WTC11 (cell line): ENCODE measurements at places on chromosomes 7 and 10.

DNA sequence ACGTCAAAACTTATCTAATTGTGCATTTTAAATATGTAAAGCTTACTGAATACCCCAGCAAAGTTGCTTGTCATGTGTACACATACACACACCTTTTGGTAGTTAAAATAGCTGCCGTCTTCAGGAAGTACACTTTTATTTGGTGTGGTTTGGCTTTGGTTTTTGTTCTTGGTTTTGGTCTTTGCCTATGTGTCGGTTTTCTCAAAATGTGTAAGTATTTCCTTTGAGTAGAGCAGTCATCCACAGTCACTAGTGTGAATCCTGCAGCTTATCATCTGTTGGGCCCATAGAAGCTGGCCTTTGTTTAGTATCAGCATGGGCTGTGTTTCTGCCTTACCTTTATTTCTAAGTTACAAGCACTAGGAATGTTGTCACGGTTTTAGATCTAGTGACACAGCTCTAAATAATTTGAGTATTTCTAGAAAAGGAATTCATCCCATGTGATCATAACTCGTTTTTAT is 35.3 kb downstream of the NET1 start:
- no peak overlapping the region for H3K27ac ChIP-seq
- no peaks in the 10 kb centered on the region for H3K27me3 ChIP-seq
- no peak for DNase-seq
- H3K36me3 ChIP-seq, result peaks cover 12% of the 10 kb centered on the region

DNA sequence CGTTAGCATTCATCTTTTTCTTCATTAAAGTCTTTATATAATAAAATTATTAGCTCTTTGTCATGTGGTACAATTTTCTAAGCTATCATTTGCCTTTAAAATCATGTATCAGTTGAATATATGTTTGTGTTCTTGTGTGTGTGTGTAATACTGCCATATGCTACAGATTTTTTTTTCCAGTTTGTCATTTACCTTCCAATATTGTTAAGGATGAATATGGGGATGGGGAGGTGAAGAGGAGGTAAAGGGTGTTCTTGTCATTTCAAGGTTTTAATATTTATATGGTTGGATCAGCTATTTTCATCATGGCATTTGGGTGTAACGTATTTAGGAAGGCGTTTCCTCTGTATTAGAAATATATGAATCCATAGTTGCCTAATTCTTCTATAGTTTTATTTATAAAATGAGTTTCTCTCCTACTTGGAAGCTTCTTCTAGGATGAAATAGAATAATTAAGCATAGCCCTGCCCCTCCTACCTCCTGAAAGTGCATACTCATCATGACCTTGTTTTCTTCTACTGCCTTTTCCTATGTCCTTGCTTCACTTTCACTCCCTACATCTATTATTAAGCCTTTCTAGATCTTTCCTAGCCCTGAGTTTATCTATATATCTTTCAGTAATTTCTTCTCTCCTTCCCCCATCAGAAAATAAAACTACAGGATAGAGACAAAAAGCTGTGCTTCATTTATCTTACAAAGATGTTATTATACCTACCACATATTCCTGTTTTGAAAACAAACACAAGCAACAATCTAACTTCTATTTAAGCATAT is 25.1 kb downstream of the RAB18 start:
- H3K4me3 ChIP-seq, result no peak overlapping the region
- H3K27me3 ChIP-seq, result no peaks in the 10 kb centered on the region
- DNase-seq, result no peak
- peaks cover 32% of the 10 kb centered on the region for H3K4me1 ChIP-seq
- H3K36me3 ChIP-seq, result peaks cover 7% of the 10 kb centered on the region
- 0 out of 2 replicates have a peak overlapping the region, but pooled peaks have one; percentile 21 for H3K27ac ChIP-seq

GRCh38 chr7:79512261-79512660 is 58.8 kb upstream of the MAGI2 start:
- no peaks in the 10 kb centered on the region for H3K27me3 ChIP-seq
- no peak overlapping the region for H3K27ac ChIP-seq
- DNase-seq, result no peak
- H3K36me3 ChIP-seq, result no peaks in the 10 kb centered on the region
- peaks cover 12% of the 10 kb centered on the region for H3K4me1 ChIP-seq

DNA sequence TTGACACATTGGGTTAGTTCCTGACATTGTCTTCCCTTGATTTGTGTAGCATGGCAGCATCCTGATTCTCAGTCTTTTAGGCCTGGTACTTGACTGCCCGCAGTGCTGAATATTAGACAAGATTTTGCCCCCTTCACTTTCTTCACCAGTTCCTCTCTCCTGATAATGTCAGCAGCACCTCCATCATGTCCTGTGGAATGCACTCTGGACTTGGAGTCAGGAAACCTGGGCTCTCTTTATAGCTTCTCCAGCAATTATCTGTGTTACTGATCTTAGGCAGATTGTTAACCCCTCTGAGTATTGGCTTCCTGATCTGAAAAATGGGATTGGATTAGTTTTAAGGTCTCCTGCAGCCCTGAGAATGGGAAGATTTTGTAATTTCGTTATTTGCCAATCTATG is 19.0 kb downstream of the HBP1 start:
- no peaks in the 10 kb centered on the region for H3K27me3 ChIP-seq
- peaks cover 50% of the 10 kb centered on the region for H3K36me3 ChIP-seq
- H3K4me3 ChIP-seq, result no peak overlapping the region
- no peak for DNase-seq

- H3K4me1 ChIP-seq, result 0 out of 2 replicates have a peak, but pooled peaks cover 6% of the 10 kb centered on the region
- H3K36me3 ChIP-seq, result no peaks in the 10 kb centered on the region
- H3K4me3 ChIP-seq, result no peak overlapping the region
- H3K27ac ChIP-seq, result no peak overlapping the region
- peaks cover 4% of the 10 kb centered on the region for H3K27me3 ChIP-seq
These were observed 58.6 kb upstream of the COL13A1 start for GRCh38 chr10:69742928-69743602.

GRCh38 chr7:15692501-15693020 is 6.1 kb upstream of the MEOX2 start:
- peaks cover 22% of the 10 kb centered on the region for H3K4me1 ChIP-seq
- no peak overlapping the region for H3K27ac ChIP-seq
- no peaks in the 10 kb centered on the region for H3K36me3 ChIP-seq
- H3K4me3 ChIP-seq, result no peak overlapping the region

DNA sequence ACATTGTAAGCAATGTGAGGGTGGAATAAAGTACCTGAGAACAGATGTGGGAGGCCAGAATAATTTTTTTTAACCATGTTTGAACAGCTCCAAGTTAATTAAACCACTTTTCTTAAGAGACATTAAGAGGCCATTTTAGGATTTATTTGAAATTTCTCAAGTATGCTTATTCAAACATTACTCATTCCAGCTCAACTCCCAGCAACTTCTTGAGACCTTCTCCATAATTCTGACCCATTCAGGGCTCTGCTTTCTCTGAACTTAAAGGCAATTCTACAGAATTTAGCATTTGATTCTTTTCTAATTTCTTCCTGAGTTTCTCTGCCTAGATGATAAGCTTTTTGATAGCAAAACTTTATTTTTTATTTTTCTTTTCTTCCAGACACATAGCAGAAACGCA is 314.5 kb downstream of the CAMK1D start:
- DNase-seq, result no peak
- no peak overlapping the region for H3K27ac ChIP-seq
- no peaks in the 10 kb centered on the region for H3K27me3 ChIP-seq
- no peak overlapping the region for H3K4me3 ChIP-seq
- H3K36me3 ChIP-seq, result no peaks in the 10 kb centered on the region

DNA sequence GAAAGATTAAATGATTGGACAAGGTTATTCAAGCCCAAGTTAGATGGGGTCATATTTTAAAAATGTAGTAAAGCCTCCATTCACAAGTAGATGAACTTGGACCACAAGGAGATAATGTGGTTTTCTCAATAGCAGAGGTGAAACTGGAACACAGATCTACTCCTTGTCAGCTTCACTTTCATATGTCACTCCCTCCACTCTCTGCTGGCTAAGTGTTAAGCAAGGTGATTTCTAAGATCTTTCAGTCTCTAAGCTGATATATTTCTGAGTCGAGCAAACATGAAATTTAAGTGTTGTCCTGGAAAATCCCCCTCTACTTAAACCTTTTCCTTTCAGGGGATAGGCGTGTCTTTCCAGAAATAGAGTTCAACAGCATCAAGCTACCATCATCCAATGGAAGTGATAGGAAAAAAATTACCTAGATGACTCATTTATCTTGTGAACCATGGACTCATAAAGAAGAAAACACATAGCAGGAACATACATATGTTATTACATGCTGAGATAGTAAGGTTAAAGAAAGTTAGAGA is 275.0 kb downstream of the PTEN start:
- DNase-seq, result no peak
- H3K27me3 ChIP-seq, result no peaks in the 10 kb centered on the region
- H3K4me3 ChIP-seq, result no peak overlapping the region
- H3K27ac ChIP-seq, result no peak overlapping the region
- H3K36me3 ChIP-seq, result no peaks in the 10 kb centered on the region
- peaks cover 4% of the 10 kb centered on the region for H3K4me1 ChIP-seq

DNA sequence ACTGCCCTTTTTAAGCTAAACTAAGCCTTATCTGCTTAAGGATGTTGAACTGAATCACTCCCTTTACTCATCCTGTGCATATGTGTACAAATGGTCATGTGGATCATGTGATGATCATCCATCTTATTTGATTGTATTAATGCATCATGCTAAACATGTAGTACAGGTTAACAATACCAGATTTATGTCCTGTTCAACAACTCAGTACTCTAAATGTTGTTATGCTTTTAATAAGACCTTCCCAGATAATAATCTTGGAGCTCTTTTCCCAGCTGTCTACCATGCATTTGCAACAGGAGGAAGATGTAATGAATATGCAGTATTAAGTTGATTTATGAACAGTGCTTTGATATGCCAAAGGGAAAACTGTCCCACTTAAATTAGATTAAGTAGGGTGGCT is 318.0 kb downstream of the BICC1 start:
- no peak for DNase-seq
- no peak overlapping the region for H3K27ac ChIP-seq
- H3K27me3 ChIP-seq, result no peaks in the 10 kb centered on the region
- peaks cover 3% of the 10 kb centered on the region for H3K4me1 ChIP-seq

DNA sequence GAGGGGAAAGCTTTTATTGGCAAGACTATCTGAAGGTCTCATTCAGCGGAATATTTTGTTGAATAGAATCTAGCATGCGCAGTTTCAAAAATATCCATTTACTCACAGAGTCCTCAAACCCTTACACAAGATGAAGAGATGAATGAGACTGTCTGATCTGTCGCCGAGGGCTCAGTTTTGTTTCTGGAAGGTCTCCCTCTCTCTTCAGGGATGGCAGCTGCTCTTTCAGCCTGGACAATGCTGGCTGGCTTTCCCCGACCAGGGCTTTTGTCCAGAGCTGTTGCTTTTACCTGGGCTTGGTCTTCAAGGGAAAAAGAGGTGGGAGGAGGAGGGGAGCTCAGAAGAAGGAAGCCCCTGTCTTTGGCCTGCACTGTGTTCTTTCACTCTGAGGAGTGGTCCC is 81.9 kb upstream of the BTBD16 start:
- no peak overlapping the region for H3K4me3 ChIP-seq
- H3K4me1 ChIP-seq, result peaks cover 66% of the 10 kb centered on the region
- H3K36me3 ChIP-seq, result no peaks in the 10 kb centered on the region

DNA sequence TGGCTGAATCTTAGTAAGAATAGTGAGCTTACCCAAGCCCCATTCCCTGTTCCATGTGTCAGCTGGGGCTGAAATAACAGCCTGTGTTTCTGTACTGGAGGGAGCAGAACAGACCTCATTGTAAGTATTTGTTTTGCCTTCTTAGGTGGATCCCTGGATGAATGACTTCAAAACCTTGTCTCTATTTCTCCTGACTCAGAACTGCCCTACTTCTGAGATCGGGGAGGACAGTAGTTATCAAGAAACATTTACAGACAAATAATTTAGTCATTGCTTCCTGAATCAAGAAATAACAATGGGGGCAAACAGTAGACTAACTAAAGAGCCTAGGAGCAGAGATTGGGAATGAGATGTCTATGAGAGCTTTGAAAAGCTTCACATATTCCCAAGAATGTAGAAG is 58.8 kb downstream of the TPST1 start:
- H3K4me3 ChIP-seq, result no peak overlapping the region
- H3K36me3 ChIP-seq, result peaks cover 28% of the 10 kb centered on the region
- H3K4me1 ChIP-seq, result peaks cover 5% of the 10 kb centered on the region
- H3K27ac ChIP-seq, result no peak overlapping the region

DNA sequence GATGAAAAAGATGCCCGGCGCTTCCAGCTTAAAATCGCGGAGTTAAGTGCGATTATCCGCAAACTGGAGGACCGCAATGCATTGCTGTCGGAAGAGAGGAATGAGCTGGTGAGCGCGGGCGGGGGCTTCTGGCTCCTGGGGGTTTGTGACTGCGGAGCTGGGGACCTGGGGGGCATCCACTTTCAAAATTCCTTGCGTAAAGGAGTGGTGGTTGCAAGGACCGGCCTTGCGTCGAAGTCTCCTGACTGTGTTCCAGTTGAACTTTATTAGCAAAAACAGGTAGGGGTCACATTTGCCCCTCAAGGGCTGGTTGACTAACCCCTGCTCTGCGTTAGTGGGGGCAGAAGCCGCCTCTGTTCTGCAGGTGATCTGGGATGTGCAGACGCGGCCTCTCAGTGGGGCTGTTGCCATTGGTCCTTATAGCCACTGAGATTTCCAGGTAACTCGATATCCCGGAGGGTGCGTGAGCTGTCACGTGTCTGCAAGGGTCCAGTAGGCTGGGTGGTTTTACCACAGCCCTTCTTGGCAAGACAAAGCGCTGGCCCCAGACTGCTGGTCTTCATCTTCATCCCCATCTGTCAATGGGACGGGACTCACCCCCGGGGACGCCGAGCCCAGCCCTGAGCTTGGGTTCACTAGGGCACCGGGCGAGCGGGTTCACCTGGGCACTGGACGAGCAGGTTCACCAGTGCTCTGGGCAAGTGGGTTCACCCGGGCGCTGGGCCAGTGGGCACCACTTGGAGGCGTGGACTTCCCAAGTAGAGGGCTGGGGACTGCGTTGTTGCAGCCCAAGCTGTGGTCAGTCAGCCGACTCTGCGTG is 51.5 kb upstream of the DPYSL4 start:
- no peaks in the 10 kb centered on the region for H3K4me1 ChIP-seq
- H3K36me3 ChIP-seq, result no peaks in the 10 kb centered on the region
- no peak overlapping the region for H3K27ac ChIP-seq
- no peaks in the 10 kb centered on the region for H3K27me3 ChIP-seq
- DNase-seq, result no peak

- no peak overlapping the region for H3K4me3 ChIP-seq
- H3K4me1 ChIP-seq, result no peaks in the 10 kb centered on the region
- H3K27ac ChIP-seq, result no peak overlapping the region
- DNase-seq, result no peak
- H3K27me3 ChIP-seq, result no peaks in the 10 kb centered on the region
These were observed 230.9 kb downstream of the DOCK4 start for GRCh38 chr7:111975346-111975745.

DNA sequence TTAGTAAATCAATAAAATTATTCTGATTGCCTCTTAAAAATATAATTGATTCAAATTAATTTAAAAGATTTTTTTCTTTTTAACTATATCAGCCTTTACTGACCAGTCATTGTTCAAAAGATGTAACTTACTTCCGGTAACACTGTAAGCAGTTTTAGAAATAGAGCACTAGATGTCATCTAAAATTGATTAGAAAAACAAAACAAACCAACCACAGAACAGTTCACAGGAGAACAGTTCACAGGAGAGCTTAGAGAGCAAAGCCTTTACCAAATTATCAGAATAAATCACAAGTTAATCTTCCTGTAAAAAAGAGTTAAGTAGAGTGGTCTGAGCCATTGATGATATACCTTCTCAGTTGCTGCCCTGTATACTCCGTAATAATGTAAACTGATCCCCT is 133.3 kb upstream of the DGKB start:
- no peaks in the 10 kb centered on the region for H3K27me3 ChIP-seq
- H3K27ac ChIP-seq, result no peak overlapping the region
- no peak for DNase-seq
- no peak overlapping the region for H3K4me3 ChIP-seq
- peaks cover 8% of the 10 kb centered on the region for H3K4me1 ChIP-seq

GRCh38 chr10:102859911-102860310 is 5.9 kb downstream of the BORCS7 start:
- no peak overlapping the region for H3K4me3 ChIP-seq
- no peak overlapping the region; the same call in 1 of the 2 replicates for H3K27ac ChIP-seq
- no peaks in the 10 kb centered on the region for H3K27me3 ChIP-seq
- H3K4me1 ChIP-seq, result peaks cover 14% of the 10 kb centered on the region
- no peak for DNase-seq
- no peaks in the 10 kb centered on the region for H3K36me3 ChIP-seq
